ENCODE measurements at places on chromosomes 3 and 15.

DNA sequence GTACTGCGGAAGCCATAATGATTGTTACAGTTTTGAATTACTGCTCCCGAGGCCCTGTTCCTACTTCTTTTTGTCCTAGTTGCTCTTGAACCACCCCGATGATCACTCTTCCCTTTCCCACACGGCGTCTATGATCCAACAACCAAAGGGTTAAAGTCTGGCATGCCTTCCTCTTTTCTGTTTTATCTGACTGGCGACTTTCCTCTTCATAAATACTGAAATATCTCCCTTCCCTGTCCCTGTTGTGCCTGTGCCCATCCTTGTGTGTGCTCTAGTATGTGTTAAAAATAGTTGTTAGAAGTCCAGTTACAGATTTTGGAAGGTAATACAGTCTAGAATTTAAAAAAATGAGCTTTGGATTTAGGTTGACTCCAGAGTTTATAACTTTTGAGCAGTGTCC is 83.6 kb downstream of the AKAP13 start:
- DNase-seq = no peak

DNA sequence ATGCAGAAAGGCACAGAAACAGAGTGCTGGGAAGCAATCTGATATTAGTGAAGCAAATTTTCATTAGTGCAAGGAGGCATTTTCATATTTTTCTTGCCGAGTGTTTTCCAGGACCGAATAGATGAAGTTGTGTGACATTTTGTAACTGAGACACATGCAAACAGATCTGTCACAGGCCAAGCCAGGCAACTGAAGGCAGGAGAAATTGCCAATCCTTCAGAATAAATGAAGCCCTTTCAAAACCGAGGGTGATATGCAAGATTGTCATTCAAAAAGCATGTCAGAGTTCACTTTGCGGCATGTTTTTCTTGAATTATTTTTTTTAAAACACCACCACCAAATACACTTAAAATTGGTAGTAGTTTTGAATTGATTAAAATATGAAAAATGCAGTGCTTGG is 6.2 kb downstream of the LMOD3 start:
- DNase-seq = no peak

GRCh38 chr15:99961011-99961441 is 227.8 kb upstream of the LYSMD4 start:
- peak; percentile 8 for DNase-seq

DNA sequence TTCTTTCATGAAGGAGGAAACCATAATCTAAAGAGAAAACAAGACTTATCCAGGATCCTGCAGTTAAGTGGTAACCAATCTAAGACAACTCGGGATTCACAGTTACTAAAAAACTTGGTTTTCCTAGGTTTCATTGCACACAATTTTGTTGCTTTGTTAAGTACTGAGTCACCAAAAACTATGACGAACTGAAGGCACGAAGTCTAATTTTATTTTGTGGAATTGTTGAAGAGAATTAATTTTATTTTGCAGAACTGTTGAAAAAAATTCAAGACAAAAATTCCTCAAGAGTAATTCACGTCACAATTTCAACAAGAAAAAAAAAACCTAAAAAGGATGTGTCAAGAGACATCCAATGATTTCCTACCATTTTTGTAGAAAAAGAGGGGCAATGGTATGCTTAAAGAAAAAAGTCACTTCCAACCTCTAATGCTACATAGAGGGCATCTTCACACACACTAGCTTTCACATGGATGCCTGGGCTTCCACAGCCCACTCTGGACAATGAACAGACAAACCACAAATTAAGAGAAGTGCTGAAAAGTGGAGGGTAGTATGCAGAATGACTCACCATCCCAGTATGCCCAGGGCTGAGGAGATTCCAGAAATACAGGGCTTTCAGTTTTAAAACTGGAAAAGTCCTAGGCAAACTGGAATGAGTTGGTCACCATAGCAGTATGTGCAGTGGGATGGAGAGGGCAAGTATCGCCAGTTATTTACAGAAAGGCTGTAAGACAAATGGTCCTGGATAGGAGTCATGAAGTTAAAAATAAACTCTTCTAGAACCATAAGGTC is 29.2 kb downstream of the PLOD2 start:
- DNase-seq = no peak

GRCh38 chr15:65156692-65157091 is 23.1 kb upstream of the PDCD7 start:
- DNase-seq = no peak

- no peak for DNase-seq
Measured at GRCh38 chr3:187955587-187955952, 198.4 kb upstream of the LPP start.

GRCh38 chr3:134761213-134761612 is 33.8 kb upstream of the EPHB1 start:
- no peak for DNase-seq

GRCh38 chr15:67171471-67171870 is 83.0 kb downstream of the AAGAB start:
- DNase-seq = no peak

DNA sequence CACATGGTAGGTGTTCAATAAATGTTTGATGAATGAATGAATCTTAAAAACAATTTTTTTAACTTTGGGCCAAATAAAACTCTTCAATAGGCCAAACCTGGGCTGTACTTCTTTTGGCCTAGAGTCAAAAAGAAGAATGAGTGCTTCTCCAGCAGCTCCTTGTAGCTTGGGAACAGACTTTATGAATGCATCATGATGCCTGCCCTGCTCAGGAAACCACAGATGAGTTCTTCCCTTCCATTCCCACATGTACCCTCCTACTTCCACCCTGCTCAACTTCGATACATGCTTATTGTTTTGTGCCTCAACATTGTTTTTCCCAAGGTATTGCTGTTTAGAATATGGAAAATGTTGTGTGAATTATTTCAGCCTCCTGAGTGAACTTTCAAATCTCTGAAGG is 87.0 kb downstream of the FILIP1L start:
- DNase-seq = no peak

GRCh38 chr15:81189583-81190283 is 6.9 kb upstream of the IL16 start:
- no peak for DNase-seq

DNA sequence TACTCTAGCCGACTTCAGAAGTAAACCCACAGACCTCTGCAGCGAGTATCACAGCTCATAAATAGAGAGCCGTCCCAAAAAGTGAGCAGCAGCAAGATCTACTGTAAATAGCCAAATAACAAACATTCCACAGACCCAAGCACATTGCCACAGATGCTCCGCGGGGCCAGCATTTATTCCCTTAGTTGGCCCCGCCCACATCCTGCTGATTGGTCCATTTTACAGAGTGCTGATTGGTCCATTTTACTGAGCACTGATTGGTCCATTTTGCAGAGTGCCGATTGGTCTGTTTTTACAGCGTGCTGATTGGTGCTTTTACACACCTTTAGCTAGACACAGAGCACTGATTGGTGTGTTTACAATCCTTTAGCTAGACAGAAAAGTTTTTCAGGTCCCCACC is 17.3 kb upstream of the GABRB3 start:
- no peak for DNase-seq

- no peak for DNase-seq
Measured at GRCh38 chr15:43799209-43799944, 643 bp downstream of the SERINC4 start.

DNA sequence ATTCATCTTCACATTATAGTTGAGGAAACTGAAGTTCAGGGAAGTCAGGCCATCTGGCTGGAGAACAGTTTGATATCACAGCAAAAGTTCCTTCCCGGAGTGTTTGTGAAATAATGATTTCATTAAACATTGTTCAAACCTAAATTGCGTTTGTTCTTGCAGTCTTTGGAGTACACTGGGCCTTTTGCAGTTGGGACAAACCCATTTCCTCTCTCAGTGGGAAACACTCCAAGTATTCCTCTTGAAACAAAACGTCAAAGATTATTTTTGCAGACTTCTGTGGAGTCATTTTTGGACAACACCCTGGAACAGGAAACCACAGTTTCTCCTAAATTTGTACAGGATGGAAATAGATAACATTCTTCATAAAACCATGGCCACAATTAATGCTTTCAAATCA is 287.5 kb downstream of the PTPRG start:
- no peak for DNase-seq

DNA sequence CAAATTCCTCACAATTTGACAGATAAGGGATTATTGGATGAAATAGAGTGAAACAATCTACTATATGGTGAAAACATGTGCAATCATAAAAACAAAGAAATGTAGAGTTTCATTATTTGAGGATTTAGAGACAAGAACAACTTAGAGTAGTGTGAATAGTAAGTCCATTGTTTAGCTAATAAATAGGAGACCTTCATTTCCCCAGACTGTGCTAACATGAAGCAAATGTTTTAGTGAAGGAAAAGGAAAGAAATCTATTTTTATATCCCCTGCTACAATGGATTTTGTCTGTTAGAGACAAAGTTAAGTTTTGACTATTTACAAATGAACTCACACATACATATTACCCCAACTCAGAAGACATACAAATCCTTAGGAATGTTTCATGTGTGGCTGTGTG is 77.8 kb downstream of the EFL1 start:
- DNase-seq = no peak

- DNase-seq = no peak
Measured at GRCh38 chr3:58897646-58898045, 152.2 kb downstream of the CFAP20DC start.

DNA sequence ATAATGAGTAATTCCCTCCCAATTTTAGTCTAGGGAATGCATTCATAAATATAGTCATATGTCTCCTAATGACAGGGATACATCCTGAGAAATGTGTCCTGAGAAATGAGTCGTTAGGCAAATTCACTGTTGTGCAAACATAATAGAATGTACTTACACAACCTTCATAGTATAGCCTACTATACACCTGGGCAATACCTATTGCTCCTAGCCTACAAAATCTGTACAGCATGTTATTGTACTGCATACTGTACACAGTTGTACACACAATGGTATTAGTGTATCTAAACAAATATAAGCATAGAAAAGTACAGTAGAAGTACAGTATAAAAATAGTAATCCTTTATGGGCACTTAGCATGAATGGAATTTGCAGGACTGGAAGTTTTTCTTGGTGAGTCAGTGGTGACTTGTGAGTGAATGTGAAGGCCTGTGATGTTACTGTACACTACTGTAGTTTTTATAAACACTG is 6.6 kb downstream of the DTWD1 start:
- no peak for DNase-seq

DNA sequence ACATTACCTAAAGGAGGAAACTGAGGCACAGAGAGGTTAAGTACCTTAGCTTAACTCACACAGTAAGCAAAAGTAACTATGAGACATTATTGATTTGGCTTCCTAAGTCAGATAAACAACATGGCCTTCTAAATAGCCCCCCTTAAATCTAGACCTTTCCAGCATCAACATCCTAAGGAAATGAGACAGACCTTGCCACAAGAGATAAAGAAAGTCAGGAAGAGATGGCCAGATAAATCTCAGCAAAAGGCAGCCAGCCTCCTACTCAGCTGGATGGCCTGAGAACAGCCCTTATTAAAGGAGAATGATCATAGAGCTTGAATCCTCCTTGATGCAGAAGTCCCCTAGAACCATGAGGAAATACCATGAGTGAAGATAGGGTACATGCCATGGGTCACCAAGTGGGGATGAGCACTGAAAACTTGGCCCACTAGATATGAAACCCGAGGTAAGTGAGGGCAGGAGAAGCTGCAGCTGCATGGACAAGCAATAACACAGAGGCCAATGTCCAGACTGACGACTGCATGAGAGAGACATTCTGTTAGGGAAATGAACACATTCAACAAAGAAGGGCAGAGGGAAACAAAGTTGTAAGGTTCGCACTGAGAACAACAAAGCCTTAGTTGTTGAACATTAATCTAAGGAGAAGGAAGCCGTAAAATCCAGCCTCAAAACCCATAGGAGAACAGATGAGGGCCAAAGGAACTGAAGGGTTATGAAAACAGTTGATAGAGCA is 69.6 kb downstream of the ZIC4 start:
- no peak for DNase-seq

DNA sequence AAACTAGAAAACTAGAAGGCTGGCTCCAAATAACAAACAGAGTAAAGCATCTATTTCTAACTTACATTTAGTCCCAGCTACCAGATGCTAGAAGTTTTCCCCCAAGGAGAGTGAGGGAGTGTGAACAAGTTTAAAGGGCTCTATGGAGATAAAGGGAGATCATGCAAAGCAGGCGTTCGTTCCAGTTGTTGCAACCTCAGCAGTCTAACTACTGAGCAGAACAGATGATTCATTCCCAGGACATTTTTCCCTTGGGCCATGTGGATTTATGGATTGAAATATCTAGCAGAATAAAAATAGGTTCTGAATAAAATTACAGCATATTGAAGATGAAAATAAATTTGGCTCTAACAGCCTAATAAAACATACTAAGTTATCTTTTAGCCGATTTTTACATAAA is 154.8 kb upstream of the TTC14 start:
- no peak for DNase-seq

GRCh38 chr3:152737021-152737908 is 97.7 kb upstream of the P2RY1 start:
- no peak for DNase-seq

GRCh38 chr3:23633261-23633960 is 172.3 kb upstream of the UBE2E1 start:
- no peak for DNase-seq

DNA sequence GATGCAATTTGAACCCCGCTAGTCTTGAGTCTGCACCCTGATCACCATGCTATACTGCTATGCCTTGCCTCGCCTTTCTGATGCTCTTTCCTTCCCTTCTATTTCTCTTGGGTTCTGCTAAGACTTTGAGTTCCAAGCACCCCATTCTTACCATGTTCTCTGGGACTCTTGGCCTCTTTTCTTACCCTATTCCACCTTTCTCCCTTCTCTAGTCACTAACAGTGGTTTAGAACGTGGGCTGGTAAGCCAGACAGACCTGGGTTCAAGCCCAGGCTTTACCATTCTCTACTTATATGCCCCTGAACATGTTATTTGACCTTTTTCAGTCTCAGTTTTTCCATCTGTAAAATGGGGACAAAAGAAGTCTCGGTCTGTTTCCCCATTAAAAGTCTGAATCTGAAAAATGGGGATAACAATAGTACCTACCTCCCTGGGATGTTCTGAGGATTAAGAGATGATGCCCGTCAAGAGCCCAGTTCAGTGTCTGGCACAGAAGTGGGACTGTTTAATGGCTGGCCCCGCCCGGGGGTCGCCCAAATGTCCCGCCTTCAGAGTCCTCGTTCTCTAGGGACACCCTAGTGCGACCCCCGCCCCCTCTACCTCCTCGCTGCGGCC is 376 bp downstream of the TADA3 start:
- no peak for DNase-seq

DNA sequence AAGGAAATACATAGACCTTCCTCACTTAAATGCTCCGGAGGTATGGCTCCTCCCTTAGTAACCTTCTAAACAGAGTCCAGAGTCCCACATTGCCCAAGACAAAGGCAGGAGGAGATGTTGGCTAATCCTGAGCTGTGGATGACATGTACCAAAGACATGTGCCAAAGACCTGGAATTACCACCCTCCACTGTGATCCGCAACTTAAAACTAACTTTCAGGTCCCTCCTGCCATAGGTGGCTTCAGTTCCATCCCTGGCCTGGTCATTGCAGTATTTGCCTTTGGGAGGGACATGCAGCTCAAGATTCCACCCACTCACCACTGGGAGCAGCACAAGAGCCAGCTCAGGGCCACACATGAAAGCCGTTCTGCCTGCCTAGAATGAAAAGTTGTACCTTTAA is 28.0 kb downstream of the MYZAP start:
- no peak for DNase-seq

Measured in activated CD4-positive, alpha-beta T cell treated with anti-CD3 and anti-CD28 coated beads, Interleukin-2, amount 50 U/mL, for 24 hours (primary cell).